CD8-positive, alpha-beta memory T cell (primary cell): ENCODE measurements at places on chromosomes 4 and X.

DNA sequence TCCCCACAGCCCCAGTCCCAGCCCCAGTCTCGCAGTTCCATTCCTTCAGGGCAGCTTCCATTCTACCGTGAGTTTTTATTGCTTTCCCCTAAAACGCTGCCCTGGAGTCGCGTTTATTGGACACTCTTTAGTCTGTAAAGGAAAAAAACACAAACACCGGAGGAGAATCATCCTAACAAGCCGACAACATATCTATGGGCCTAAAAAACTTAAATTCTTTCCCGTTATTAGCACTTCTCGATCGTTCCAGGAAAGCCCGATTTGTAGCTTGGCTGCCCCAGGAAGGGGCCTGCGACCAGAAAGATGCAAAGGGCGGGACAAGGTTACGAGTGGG, 178.5 kb downstream of the CBR4 start:
- DNase-seq: no peak

DNA sequence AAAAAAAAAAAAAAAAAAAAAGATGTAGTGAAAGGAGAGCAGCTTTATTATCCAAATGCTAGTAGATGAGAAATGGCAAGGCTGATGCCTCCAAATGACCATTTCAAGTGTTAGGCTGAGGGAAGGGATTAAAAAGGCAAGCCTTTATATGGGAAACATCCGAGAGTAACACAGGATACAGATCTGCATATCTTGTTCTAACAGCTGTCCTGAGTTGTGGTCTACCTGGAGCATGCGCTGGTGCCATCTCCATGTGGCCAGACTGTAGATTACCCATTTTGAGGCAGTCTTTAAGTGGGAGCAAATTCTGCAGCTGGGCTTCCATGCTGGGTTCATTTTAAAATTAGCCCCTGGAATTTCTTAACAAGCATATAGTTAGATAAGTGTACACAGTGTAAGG, 26.0 kb upstream of the ELF2 start:
- no peak for DNase-seq

DNA sequence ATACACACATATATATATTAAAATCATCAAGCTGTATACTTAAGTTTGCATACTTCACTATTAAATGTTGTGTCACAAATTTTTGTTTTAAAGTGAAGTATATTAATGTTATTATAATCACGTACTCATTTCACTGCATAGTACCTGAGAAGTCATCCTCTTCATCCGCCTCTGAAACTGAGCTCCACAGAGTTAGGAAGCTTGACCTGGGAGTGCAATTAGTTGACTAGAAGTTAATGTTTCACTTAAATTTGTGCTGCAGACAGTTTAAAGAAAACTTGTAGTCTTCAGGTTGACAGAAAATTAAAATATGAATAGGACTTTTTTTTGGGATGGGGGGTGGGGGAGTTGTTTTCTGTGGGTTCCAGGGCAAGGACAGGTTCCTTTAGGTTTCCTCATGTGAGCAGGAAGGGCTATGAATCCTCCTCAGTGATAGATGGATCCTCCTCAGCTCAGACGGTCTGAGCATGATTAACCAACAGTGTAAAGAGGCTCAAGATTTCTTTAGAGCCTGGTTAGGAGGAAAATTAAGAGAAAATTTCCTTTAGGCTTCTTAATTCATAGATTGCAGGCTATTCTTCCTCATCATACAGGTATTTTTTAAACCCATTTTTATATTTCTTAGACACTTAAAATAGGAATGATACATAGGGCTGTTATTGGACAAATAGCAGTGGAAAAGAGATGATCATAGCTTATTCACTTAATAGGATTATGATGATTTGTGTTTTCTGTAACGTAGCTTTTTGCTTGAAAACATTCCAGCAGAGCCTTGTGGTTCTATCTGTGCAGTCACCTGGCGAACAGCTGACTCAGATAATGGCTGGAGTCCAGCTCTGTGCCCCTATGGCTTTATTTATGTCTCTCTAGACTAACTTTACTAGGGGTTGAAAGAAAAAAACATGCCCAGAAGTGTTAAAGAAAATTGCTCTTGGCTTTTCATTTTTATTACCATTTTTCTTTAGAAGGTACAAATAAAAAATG, 102.7 kb downstream of the SLC4A4 start:
- no peak for DNase-seq

DNA sequence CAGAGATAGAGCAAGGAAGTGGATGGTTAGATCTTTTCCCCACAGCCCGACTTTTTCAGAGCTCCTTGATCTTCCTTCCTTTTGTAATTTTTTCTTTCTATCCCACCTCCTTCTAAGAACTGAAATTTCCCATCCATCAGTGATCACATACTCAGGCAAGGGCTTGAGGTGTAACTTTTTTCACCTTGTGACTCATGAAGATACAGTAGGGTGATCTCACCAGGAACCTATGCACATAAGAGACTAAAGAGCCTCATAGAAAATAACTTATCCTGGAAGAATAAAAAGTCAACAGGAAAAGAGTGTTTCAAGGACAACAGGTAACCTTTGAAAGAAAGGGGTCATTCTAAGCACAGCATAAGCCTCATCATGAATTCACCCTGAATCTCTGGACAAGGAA, 131.2 kb upstream of the HCCS start:
- DNase-seq: no peak

DNA sequence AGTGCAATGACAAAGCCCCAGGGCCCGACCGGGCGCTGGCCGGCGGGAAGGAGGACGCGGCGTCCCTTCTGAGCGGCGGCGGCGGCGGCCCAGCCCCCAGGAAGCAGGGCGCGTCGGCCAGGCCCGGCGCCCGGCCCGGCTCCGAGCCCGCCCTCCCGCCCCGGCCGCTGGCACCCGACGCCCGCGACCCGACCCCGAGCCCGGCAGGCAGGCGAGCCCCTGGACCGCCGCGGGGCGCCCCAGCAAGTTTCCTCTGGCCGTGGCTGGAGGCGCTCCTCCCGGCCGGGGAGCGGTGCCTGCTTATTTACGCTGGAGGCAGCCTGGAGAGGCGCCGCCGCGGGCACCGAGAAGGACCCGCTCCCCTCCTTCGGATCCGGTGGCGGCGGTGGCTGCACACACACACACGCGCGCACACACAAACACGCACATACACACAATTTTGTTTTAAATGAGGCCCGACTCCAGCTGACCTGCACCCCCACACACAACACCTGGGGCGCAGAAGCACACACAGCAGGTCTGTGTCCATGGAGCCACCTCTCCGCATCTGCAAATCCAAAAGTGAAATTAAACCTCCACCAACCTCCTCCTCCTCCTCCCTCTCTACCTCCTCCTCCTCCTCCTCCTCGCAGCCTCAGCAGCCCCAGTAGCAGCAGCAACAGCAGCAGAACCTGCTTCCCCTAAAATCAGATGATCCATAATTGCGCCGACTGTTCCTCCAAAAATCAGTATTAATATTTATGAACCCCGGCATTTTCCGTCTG, 669 bp downstream of the IRF2 start:
- DNase-seq: peak; percentile 70

- peak; percentile 36 for DNase-seq
These were observed 2.1 kb downstream of the LEF1 start for GRCh38 chr4:108166441-108167315.

GRCh38 chr4:47705326-47705981, 132.4 kb downstream of the CORIN start:
- no peak for DNase-seq

- DNase-seq: no peak
These were observed 356.5 kb downstream of the MID1IP1 start for GRCh38 chrX:39157796-39158195.

DNA sequence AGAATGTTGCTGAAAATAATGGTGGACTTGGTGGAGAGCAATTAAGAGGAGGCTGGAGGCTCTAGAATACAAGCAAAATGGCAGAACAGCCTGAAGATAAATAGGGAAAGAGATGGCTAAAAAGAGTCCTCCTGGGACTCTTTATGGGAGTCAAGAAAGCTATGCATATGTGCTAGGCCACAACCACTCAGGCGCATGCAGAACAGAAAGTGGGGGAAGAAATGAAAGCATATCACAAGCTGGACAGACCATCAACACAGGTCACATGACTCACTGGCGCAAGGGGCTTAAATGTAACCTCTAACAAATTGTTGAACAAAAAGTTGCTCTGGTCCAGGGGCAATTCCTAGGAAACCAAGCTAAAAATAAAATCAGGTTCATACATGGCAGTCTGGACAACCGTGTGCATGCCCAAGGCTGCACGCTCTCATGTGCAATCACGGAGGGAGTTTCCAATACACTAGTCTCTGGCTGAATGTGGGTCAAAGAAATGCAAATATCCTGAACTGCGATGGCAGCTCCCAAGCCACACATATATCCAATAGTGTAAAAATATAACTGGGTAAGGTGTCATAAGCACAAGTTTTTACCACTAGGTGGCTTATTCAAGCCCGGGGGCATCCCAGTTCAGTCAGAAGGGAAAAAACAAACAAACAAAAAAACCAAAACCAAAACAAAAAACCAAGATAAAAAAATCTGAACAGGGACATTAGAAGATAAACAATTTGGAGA, 45.4 kb downstream of the ZNF711 start:
- DNase-seq: no peak

- no peak for DNase-seq
These were observed 2.4 kb downstream of the TMEM131L start for GRCh38 chr4:153468587-153468986.

DNA sequence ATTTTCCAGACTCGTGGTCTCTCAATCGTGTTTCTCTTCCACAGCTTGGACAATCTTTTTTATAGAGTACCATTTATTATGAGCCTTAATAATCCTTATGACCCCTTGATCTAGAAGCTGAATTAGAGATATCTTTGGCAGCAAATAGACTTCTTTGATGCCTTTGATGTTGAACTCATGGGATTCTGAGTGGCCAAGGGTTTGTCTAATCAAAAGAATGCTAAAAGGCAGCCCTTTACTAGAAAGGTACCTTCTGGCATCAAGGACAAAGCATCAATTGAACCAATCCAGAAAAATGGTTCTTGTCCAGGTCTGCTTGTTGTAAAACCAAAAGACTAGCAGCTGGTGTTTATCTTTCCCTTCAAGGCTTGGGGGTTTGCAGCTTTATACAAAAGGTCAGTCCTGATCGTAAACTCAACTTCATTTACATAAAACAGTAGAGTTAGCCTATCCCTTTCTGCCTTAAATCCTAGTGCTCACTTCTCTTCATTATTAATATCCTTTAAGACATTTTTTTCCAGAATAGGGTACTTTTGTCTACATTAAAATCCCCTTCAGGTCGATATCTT, 411.3 kb downstream of the FAT4 start:
- no peak for DNase-seq

GRCh38 chrX:153921511-153922446, 4.3 kb downstream of the ARHGAP4 start:
- DNase-seq: no peak

GRCh38 chr4:83599183-83599582, 63.3 kb downstream of the GPAT3 start:
- DNase-seq: no peak

DNA sequence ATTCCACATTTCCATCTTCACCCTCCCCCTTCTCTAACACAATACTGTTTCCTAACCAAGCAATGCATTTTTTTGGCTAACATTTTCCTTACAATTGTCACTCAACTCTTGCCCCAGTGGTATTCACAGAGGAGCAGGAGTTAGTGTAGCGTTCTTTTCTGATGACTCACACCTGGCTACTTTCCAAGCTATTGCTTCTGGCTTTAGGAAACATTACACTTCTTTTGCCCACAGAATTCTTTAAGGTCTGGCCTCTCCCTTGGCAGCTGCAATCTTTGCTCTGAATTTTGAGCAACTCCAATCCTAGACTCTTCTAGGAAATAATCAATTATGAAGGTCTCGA, 27.5 kb upstream of the PDGFC start:
- DNase-seq: no peak

DNA sequence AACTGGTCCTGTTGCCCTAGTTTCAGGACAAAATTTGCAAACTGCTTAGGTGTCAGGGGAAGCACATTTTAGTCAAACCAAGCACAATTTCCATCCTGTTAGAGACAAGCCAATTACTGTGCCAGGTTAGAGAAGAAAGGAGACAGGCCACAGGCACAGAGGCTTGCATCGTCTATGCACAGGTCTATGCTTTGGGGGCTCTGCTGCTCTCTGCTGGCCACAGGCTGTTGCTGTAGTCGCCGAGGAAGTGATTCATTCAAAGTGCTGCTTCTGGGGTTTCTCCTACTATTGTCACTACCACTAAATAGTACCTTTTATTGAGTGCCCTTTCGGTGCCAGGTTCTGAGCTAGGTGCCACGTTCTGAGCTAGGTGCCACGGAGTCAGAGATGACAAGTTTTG, 45.5 kb downstream of the VGLL1 start:
- DNase-seq: peak; percentile 55

- no peak for DNase-seq
These were observed 338 bp upstream of the KLHL2 start for GRCh38 chr4:165207016-165207430.

- DNase-seq: no peak
These were observed 61.4 kb downstream of the BEX1 start for GRCh38 chrX:103002576-103002975.

DNA sequence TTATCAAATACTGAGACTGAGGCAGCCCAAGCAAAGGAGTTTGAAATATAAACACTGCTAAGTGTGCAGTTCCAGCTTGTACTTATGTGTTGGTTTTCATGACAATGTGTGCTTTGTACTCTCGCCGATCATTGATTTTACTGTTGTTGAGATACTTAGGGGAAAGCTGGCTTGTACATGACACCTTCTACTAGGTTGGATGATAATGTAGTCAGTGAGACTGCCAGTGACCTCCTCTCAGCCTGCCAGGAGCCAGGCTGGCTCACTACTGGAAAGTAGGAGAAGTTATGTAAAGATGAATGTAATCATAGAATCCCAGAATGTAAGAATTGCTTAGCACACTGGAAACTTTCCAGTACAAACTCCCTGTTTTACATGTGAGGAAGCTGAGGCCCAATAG, 132.0 kb downstream of the AFF2 start:
- DNase-seq: no peak

- no peak for DNase-seq
These were observed 227.3 kb upstream of the TET2 start for GRCh38 chr4:104919406-104919805.

DNA sequence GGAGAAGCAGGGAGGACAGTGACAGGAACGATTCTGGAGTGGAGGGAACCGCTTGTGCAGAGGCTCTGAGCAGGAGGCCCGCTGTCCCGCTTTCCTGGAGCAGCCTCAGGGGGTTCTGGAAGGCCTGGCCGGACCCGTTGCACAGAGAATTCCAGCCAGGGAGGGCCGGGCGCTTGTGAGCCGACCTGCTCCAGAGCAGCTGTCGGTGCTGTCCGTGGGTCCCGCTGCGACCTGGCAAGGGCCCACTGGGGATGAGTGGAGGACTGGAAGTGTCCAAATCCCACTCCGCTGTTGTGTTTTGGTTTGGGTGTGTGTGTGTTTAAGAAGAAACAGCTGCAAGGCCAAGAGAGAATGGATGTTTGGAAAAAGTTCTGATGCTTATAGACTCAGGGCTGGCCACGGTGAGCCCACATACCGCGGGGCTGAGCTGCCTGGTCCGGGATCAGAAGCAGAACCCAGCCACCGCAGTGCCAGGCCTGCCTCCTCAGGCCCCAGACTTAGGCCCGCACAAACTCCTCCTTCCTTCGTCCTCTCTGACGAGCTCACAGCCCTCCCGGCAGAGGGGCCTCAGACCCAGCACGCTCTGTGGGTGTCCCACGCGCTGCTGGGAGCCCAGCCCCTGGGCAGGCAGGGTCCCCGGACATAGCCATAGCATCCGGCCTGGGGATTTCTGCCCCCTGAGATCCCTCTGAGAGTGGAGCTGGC, 73.9 kb downstream of the HTRA3 start:
- DNase-seq: no peak
